Mucosa of gallbladder (tissue), 1 donor: ENCODE measurements at places on chromosomes 7 and 10.
A peak's percentile ranks its signal among the peaks of the same experiment; 100 is the strongest.

DNA sequence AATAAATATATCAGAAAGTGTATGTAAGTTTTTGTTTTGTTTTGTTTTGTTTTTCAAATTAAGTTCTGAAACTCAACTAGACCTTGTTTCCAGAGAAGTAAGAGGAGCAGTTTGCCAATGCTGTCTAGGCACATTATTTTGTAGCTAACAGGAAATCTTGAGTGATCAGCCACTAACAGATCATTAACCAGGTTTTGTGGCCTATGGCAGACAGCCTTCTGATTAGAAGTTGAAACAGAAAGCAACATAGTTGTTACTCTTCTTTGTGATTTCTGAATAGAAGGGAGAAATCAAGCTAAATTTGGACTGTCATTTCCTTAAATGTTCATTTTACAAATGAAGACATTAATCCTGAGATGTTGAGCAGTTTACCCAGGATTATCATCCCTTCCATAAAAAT is 142.6 kb downstream of the PLXDC2 start:
- no peak for DNase-seq

DNA sequence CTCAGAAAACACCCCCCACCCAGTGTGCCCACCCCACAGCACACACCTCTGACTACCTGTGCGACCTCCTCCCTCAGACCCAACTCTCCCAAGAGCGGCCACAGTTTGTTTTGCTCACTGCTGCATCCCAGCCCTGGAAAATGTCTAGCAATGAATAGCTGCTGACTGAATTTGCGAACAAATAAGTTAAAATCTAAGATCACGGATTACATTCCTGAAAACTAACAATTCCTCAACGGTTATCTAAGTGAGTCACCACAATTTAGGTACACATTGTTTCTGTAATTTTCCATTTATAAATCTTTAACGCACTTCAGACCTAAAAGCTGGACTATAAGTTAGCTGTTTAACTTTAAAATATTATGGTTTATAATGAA is 235.2 kb downstream of the ZMYND11 start:
- no peak for DNase-seq

DNA sequence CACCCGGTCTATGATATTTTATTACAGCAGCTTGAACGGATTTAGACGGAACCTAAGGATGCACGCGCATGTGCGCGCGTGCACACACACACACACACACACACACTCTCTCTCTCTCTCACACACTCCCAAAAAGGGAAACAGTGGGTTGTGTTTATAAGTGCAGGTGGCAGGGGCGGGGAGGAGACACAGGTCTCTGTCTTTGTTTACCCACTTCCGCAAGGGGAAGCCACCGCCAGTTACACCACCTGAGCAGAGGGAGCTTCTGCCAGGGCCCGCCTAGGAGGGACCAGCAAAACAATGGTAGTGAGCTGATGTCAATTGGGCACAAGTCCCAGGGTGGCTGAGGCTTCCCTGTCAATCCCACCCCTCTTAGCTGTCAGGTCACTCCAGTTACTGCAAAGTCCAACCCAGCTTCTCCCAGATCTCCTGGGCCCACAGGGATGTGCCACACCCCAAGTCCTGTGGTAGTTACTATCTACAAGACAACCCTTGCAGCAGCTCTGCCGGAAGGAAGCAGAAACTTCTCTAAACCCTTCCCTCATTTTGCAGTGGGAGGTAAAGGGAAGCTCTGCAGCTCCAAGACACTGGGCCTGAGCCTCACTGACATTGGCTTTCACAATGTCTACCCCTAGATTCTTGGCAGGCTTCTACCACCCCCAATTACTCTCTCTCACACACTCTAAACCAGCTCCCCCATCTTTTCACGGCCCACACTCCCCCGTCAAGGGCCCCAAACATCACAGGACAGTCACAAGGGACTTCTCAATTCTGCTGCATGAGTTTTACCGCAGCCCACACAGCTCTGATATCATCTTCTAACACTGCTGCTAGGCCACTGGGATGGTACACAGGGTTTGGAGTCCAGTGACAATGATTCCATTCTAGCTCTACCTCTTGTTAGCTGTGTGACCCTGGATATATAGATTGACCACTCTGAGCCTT is 17.6 kb downstream of the ANXA11 start:
- DNase-seq: peak; percentile 75

DNA sequence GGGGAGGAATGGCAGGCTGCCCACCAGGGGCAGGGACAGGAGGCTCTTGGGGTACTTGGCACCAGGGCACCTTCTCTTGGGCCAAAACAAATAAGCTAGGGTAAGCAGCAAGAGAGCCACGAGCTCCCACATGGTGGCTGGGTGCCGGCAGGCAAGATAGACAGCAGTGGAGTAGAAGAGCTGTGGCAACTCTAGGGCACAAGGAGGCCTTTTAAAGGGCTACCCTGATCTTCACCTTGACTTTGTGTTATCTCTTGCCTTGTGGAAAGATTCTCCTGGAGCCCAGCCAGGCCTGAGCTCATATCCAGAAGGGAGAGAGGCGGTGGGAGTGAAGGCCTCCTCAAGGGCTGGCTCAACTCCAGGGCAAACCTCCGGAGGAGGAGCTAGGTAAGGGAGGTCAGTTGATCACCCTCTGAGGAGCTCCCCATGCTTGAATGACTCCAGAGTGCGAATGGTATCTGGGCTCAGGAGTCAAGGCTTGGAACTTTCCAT is at the start of gene CYP17A1:
Gene CYP17A1, minus strand, starts transcription at position 184 of the 492 bp plus-strand sequence. Its CDS starts 52 bp downstream, at position 132.
- DNase-seq: peak; percentile 55

DNA sequence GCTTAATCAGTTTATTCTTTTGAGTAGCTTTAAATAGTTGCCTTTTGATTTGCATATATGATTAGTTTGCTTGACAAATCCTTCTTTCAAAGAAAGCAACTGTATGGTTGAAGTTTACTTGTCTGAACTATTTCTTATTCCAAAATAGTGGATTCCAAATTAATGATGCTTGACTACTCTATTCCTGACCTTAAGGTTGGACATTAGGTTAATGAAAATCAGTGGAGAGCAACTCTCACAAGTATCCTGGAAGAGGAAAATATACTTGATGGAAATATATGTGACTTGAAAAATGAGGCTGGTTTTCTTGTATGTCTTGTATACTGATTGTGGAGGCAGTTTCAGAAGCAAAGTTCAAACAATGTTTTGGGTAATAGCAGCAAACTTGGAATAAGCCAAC is 369.2 kb upstream of the PODXL start:
- DNase-seq: no peak
